ENCODE measurements at places on chromosomes 12 and 14. TPM values are rescaled to one million over a fixed set of nuclear protein-coding genes. Genes with fewer than 3 reads are reported as not detected.

DNA sequence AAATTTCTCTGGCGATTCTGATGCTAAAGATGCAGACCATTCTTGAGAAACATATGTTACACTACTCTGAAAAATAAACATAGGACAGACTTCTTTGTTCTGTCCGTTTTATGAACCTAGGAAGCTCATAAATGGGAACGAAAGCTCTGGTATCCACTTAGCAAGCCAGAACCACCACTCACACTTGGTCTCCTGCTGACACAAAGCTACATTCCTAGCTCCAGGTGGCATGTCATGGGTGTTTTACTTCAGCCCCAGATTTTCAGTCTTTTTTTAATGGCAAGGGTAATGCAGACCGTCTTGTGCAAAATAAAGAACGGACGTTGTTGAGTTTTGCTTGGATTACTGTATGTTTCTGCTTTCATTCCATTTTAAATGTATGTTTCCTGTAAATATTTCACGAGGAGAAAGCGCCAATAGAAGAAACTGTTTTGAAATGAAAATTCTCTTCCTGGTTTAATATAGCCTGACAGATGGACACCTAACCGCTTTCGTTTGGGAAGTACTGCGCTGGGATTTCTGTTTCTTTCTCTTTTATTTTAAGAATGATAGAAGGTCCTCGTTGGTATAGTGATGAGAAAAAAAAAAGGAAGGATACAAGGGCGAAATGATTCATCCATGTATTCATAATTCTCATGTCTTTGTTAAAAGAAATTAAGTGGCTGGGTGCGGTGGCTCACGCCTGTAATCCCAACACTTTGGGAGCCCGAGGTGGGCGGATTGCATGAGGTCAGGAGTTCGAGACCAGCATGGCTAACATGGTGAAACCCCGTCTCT, 871 bp upstream of the COQ5 start:
- no peak for DNase-seq

DNA sequence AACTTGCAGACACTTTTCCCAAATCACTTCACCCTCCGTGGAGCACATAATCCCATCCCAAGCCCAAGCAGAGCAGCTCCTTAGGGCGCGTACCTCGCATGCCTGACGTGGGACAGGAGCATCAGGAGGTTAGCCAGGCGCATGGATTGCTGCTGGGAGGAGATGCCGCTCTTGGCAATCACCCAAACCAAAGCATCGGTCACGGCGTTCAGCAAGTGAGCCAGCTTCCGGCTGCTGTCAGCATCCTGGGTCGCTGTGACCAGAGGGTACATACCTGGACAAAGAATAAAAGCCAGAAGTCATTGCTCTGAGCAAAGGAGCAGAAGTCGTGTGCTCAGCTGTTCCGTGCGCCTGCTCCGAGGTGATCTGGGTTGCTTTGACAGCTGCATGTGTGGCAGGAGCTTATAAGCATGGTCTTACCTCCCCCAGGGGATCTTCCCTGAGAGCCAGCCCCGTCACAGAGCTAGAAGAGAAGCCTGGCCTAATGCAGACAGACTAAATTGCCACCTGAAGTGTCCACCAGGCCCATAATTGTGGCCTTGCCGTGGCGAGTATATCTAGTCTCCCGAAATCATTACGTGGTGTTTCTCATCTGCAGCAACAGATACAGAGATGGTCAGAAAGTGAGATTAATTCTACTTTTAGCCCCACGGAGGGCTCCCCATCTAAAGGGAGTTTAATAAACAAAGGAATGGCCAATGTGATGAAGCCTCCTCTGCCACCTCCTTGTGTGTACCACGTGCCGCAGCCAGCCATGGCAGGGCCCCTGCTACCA, 59.1 kb downstream of the ESR2 start:
- DNase-seq = no peak

- DNase-seq = peak; percentile 41
Observed at GRCh38 chr12:124928095-124928911, 13.9 kb upstream of the UBC start.

DNA sequence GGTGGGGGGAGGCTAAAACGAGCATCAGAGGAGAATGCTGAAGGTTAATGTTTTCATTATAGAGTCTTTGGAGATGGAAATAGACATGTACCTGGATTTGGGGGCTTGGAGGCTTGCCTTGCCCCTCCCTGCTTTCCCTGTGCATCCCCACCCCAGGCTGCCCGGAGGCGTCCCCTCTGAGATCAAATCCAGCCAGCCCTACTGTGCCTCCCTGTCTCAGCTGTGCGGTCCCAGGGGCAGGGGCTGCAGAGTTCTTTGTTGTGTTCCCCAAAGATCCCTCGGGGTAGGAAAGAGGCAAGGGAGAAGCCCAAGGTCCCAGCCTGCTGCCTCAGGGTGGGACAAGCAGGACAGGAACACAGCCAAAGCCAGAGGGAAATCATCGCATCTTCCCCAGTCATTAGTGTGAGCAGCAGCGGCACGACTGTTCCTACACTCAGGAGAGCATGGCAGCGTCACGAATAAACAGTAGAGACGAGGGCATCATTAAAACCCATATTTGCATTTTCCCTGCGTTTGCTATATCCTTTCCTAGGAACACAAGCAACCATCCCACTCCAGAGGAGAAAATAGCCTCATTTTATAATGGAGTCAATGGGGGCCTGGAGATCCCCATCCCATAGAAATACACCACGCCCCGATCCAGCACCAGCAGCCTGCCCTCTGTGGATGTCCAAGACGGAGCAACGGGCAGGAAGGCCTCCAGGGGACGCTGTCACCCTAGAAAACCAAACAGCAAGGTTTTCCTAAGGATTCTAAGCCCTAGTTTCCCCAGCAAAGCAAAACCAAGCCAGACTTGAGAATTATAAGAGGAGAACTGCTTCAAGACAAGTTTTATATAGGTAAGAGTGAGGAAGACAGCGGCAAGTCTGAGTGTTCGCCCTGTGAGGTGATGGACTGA, 32.4 kb downstream of the ANO2 start:
- no peak for DNase-seq

GRCh38 chr12:46354111-46354801, 18.3 kb downstream of the SLC38A2 start:
- no peak for DNase-seq

The GARIN6 gene
- not detected for total RNA-seq

- no peak for DNase-seq
Observed at GRCh38 chr14:23464700-23465099, 4.8 kb upstream of the NGDN start.

DNA sequence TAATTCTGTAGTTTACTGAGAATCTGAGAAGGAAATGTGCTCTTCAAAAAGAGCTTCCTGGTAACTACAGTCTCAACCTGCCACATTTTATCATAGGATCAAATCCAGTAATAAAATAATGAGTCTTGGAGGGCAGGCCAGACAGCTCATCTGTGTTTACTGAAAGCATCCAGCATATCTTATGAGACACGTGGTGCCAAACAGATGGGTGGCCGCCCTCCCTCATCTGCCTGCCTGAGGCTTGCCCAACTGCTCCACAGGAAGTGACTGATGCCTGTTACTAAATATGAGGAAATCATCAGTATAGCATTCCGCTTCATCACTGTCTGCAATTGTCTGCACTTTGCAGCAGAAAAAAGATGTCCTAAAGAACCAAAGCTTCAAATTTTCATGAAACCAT, 13.5 kb downstream of the DHRS7 start:
- peak; percentile 63 for DNase-seq

Data from activated T-cell treated with anti-CD3 and anti-CD28 coated beads, Interleukin-2, amount 50 U/mL, for 4 hours (primary cell).